ENCODE measurements at places on chromosomes 1 and 21.

GRCh38 chr1:93556291-93556690, 108.4 kb downstream of the FNBP1L start:
- DNase-seq, result no peak

GRCh38 chr1:194903524-194903923, 1704.7 kb downstream of the KCNT2 start:
- DNase-seq, result no peak

DNA sequence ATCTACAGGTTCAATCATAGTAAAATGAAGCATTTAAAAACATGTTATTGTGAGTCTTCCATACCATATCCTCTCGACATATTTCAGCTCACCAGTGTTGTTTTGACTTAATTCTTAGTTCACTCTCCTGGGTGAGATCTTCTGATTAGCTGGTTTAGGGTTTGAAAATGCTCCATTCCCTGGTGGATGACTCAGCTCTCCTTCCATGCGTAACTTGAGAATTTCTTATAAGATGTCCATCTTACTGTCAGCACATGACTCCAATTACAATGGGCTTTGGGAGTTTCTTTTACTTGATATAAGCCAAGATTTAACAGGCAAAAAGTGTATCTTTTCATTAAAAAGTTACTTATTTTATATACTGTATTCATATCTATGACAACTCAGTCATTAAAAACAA, 476.5 kb downstream of the BRINP3 start:
- no peak for DNase-seq

DNA sequence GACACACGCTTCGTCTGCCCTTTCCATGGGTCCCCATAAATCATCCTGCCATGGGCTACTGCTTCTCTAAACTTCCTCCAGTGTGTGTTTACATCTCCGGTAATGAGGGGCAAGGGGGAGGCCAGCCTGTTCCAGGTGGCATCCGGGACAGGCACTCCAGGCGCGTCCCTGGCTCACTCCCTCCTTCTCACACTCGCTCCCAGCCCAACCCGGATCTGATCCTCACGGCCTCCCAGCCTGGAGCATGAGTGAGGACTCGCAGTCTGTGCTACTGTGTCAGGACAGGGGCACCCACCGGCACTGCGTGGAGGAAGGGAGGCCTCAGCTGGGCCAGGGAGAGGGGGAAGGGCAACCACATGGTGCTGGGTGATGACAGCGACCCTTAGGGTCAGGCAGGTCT, 225.4 kb downstream of the TRABD2B start:
- no peak for DNase-seq
